Trophoblast cell (in vitro differentiated cells and primary cell): ENCODE measurements at places on chromosomes 2 and 18.

DNA sequence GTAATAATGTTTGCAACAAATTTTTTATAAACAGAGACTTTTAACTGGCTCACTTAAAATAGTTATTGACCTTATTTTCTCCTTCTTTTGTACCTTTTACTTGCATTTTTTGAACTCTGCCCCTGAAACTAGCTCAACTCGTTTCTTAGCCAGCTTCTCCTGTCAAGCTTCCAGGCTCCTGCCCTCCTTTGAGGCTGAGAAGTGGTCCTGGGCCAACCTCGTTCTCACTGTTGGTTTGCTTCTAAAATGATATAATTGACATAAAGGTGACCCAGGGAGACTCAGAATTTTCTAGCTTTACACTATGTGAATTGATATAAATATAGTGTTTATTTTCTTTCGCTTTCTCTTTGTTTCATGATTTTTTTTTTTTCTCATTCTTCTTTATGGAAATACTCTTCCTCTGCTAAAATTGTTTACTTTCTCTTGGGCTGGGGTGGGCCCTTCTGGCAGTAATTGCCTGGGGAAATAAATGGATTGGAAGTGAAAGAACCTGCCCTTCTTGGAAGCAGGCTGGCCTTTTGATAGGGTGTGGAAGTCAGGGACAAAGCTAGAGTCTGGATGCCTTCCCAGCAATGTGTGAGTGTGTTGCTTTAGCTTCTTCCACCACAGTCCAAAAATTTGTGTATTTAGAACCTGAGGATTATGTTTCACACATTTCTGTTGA lies 30.7 kb downstream of the GPD2 start:
- DNase-seq: no peak

GRCh38 chr2:172394002-172394401 lies 33.4 kb upstream of the ITGA6 start:
- no peak for DNase-seq

DNA sequence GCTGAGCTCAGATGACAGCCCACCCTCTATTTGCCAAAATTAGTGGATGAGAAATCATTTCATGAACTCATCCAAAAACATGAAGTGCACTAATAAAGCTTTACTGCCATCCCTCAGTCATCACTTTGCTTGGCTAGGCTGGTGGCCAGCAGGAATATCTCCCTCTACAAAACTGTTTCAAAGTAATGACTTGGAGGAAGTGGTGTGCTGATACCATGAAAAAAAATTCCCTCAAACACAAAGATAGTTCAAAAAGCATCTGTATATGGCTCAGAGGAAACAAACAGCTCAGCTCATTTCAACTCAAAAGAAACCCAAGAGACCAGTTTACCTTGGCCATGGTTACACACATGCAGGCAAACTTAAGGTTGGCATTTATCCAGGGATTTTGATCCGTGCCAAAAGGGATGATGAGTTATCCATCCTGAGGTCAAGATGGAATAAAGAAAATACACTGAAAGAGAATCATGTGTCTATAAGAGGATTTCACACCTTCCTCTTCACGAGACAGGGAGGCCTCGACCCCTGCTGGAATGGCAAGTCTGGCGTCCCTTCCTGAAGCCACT lies 18.4 kb upstream of the WIPF1 start:
- no peak for DNase-seq

- no peak for DNase-seq
These were observed 69.7 kb upstream of the DAPL1 start for GRCh38 chr2:158725441-158725891.

- DNase-seq: no peak
These were observed 104.3 kb downstream of the KYNU start for GRCh38 chr2:142981756-142982155.

GRCh38 chr2:15206419-15206818 lies 354.7 kb downstream of the NBAS start:
- DNase-seq: no peak

DNA sequence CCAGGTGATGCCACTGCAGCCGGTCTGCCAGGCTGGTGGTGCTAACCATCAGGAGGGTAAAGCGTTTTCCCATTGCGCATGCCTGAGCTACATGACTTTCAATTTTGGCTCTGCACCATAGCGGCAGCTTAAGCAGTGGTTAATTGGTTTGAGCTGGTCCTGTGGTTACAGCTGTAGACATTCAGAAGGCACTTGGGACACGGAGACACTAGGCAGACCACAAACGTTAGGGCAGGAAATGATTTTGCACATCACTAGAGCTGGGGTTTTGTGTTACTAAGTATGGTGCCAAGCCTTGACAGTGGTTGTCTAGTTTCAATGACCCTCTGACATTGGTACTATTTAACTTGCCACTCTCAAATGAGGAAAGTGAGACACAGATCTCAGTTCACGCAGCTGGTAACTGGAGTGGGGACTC lies 28.9 kb upstream of the CNOT11 start:
- DNase-seq: no peak

GRCh38 chr2:144389151-144389929 lies 130.6 kb downstream of the ZEB2 start:
- DNase-seq: peak; percentile 47

DNA sequence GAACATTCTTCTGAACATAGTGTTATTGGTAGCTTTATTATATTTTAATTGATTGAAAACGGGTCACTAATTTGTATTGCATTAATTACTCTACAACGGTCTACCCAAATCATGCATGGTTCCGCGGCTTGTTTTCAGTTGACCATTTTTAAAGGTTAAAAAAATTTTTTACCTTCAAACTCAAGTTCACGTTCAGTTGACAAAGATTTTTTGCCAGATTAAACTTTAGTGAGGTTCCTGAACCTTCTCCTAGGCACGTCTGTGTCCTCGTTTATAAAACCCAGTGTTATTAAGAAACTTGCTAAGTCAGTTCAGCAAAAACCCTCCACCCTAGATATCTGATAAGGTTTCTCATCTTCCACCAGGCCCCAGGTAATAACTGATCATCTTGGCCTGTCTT lies 331.2 kb downstream of the ALK start:
- DNase-seq: no peak

DNA sequence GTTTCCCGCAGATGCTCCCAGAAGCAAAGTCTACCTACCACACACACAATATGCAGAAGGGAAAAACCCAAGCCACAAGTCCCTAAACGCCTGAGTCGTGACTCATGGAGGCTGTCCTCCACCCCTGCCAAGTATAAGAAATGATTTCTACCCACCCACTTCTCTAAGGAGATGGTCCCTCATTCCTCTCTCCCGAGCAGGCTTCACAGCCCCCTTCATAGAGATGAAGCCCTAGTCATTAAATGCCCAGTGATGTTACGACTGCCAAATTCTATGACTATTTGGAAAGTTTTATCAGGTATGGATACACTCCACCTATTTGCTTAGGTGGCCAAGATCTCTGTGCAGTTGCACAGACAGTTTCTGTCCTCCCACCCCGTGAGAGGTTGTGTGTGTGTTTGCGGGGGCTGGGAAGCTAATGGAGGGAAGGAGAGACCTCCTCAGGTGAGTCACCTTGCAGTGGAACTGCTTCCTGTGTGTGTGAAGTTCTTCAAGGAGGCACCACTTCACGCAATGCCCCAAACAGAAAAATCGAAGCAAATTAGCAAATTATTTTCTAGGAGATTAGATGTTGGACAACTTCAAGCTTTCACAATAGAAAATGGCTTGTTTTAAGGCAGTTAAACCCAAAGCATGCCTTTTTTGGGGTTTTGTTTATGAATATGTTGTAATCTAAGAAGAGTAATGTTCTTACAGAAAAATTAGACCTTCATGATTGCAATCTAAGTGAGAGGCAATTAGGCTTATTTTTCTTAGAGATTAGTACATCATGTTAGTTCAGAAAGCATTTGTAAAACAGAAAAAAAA lies 175.2 kb downstream of the TGIF1 start:
- peak; percentile 87 for DNase-seq

DNA sequence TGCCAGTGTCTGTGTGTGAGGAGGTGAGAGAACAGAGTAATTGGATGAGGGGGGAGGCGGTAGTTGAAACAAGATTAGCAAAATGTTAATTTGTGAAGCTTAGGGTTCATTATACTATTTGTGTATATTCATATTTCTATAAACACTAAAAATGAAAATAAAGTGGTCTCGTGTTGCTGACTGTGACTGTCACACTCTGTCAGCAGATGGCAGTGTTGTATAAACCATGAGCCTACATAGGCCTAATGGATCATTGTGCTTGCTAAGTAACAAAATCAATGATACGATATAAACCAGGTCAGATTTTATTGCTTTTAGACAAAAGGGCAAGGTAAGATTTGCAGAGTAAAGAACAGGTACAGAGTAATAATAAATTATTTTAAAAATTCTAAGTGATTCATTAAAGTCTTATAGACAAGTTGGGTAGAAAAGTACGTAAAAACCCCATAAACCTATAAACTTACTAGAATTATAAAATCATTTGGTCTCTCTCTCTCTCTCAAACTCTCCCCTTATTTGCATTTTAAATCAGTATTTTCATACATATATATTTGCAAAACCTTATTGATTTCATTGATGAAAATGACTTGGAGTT lies 182.7 kb downstream of the RPIA start:
- DNase-seq: peak; percentile 43

DNA sequence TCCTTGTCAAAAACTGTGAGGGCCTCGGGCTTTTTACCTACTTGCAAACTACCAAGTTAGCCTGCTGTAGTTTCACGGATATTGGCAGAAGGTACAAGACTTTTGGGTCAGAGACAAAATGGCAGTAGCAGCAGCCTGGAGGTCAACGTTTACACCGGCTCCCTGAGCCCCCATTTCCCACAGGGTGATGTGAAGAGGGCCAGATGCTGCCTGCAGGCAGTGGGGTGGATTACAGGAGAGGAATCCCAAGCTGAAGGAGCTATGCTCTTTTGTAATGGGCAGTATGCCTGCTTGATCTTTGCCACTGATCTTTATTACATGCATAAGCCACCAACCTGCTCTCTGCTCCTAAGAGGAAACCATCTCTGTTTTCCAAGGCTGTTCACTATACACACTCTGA lies 29.5 kb upstream of the SP5 start:
- DNase-seq: no peak

- no peak for DNase-seq
These were observed 55.2 kb downstream of the BCL11A start for GRCh38 chr2:60498127-60498815.

DNA sequence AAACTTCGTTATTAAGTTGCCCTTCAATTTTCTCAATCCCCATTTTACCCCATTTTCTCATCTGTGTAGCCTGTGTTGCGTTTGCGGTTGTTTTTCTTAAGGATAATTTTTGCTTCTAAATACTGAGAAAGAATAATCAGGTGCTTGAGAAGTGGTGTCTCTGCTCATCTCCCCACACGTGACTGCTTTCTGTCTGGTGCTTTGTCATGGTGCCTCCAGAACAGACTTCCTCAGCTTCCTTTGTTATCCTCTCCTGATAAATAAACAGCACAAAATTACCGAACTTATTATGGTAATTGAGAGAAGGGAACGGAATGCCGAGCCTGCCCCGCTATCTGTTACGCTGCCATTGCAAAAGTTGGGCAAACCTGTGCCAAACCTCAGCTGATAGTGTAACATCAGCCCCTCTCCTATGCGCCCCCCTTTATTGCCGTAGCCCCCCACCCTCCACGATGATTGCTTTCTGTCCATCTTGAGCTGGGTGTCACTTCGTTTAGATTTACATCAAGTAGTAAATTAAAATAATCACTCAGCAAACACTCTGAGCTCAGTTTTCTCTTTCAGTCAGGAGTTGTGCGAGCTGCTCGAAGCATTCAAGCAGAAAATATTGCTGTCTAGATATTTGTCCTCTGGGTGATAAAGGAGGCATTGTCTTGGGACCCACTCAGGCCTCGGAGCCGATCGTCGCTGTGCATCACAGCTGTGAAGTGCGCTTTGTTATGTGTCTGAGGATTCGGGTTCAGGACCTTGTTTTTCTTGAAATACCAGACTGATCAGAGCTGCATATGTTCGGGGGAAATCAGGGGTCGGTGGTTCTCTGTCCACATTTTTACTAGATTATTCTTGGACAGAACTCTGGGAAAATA lies 1008.5 kb upstream of the FANCL start:
- no peak for DNase-seq

DNA sequence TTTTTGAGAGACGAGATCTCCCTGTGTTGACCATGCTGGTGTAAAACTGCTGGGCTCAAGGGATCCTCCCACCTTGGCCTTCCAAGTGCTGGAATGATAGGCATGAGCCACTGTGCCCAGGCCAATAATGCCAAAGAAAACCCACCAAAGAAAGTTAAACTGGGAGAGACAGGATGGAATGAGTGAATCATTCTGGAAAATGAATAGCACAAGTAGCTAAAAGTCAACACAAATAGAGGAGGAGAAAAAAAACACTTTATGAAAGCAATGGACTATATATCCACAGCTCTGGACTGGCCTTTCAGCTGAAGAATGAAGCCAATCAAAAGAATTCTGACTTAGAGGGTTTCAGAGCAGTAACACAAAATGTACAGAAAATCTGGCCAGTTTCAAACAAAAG lies 23.9 kb downstream of the IAH1 start:
- DNase-seq: no peak
